Caudate nucleus (tissue), 63 donors: ENCODE measurements at places on chromosomes 3 and 15.

GRCh38 chr15:74311734-74312444 lies 55.6 kb downstream of the CYP11A1 start:
- DNase-seq: no peak

DNA sequence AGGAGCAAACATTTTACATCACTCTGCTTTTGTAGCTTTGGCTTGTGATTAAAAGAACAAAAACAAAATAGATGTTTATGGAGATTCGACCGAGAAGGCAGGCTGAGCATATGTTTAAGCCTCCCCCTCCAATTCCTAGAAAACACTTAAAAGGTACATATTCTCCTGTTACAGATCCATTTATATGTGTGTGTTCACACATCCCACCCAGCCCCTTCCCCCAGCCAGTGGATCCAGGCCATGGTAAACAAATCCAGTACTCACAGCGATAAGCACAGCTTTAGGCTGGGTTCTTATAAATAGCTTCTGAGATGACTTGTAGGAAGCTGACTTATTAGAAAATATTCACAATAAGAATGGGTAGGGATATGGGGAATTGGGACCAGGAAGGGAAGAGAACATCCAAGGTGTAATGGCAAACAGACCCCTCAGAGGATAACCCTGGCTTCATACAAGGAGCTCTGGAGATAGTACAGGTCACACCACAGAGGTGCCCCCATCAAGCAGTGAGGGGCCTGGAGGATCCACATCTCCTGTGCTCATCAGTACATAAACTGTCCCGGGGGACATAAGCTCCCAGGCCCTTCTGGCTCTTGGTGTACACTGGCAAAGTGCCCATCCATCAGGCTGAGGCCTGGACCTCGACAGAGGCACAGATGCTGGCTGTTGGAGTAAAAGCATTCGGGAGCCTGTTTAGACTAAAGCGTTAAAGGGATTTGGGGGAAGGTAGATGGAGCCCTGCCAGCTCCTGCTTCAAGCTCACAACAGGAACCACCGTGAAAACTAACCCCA lies 70.0 kb upstream of the UBE2E1 start:
- DNase-seq: no peak

DNA sequence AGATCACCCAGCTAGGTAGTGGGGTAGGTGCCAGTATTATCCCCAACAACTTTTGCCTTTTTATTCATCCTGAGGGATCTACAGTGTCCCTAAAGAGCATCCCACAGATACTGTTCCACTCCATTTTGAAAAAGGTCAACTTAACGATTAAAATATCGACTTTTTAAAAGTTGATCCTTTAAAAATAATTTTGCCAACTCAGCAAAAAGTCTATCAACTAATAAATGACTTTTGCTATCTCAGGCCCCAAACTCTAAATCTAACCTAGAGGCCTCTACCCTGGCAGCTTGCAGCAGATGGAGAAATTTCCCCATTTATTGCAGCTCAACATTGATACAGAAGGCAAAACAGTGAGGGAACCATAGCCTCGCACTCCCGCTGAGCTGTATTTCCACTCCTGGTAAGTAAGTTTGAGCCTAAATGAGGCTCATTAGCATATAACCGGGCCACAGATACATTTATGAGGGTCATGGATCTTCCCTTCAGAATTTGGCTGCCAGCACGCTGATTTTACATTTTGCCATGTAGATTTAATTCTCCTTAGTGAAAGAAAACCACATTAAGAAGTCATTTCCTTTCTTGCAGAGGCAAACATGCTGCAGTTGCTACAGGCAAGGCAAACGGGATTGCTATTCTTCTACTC lies 704.1 kb upstream of the CFAP20DC start:
- DNase-seq: no peak

DNA sequence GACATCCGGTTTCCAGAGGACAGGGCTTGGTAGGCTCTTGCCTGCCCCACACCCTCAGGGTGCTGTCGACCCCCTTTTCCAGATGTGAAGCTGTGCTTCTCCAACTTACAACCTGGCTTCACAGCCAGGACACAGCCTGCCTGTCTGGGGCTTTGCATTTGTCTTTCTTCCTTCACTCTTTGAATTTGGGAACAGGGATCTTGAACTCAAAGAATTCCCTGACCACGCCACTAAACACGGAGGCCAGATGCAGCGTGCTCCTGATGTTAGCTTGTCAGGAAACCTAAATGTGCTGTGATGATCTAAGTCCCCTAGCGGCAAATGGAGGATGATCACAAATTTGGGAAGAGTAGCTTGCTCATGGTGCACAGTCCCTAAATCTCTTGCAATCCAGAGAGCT lies 244.8 kb upstream of the RGMA start:
- no peak for DNase-seq

DNA sequence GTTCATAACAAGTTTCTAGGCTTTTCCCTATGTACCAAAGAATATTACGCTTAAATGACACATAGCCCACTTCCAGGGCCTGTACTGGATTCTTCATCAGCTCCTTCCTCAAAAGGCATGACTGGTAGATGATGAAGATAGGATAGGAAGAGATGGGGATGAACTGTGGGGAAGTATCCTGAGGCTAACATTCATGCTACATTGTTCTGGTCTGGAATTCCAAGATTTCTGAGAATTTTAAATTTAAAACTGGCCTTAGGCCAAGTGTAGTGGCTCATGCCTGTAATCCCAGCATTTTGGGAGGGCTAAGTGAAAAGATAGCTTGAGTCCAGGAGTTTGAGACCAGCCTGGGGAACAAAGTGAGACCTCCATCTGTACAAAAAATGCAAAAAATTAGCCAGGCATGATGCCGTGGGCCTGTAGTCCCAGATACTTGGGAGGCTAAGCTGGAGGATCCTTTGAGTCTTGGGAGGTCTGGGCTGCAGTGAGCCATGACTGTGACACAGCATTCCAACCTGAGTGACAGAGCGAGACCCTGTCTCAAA lies 160.1 kb upstream of the PLAAT1 start:
- DNase-seq: no peak

- no peak for DNase-seq
These were observed 210.8 kb downstream of the STT3B start for GRCh38 chr3:31743331-31744089.

- peak; percentile 66 for DNase-seq
These were observed at the start of gene NMNAT3 for GRCh38 chr3:139677388-139678155. NMNAT3 (minus strand) TSS chr3:139677972; CDS start chr3:139627724, 50,248 bp downstream.

GRCh38 chr3:140006331-140006730 lies 71.3 kb downstream of the CLSTN2 start:
- no peak for DNase-seq

DNA sequence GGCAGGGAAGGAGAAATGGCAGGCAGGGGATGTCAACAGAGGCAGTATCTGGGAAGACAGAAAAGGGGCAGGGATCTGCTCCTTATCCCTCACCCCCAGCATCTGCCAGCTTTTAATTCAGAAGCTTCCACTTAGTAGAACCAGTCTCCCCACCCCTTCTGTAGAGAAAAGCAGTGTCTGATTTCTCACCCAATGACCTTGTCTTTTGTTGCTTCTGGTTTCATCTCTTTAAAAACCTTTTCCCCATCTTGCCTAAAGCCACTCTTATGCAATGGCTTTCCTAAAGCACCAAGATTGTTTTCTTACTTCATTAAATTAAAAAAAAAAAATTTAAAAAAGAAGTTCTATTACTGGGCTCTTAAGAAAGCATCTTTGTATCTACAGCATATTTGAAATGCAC lies 27.8 kb downstream of the ARHGEF3 start:
- DNase-seq: no peak

DNA sequence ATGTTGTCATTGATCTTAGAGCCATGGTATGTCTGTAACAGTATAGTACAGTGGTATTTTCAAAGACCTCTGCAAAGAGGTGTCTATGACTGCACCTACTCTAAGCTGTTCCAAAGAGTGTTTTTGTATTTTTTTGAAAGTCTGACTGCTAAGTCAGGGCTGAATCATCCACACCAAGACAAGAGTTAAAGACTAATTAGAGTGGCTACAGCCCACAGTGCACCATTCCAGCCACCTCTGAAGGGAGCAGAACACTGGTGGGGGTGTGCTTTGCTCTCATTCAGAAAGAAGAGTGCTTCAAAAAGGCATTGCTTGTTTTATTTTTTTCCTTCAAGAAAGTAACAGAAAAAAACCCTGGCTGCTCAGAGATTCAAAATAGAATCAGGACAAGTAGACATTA lies 301.4 kb downstream of the GABRG3 start:
- DNase-seq: no peak

DNA sequence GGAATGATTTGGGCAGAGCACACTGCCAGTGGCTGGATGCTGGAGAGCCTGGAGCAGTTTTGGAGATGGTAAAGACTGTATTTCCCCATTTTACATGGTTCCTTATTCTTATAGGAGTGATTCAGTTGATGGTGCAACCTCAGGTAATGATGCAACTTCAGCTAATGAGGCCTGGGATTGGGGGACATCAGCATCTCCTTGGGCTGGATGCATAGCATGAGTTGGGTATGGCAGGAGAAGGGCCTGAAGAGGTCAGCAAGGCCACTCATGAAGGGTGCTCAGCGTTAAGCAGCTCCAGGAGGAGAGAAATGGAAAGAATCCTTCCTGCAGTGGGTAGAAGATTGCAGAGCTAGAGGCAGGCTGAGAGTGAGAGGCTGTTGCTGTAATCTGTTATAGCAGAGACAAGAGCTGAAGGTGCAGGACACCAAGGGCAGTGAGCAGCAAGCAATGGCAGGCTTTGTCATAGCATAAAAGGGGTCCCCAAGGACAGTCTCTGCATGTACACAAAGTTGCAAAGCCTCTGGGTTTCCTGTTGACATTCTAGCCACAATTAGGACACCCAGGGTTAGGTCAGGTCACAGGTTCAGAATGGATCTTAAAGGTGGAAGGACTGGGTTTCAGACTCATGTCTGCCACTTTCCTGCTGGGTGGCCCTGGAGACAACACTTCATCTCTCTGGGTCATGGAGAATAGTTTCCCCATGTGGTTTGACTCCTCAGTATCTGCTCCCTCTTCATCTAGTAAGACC lies 29.5 kb upstream of the SNRK start:
- DNase-seq: no peak

DNA sequence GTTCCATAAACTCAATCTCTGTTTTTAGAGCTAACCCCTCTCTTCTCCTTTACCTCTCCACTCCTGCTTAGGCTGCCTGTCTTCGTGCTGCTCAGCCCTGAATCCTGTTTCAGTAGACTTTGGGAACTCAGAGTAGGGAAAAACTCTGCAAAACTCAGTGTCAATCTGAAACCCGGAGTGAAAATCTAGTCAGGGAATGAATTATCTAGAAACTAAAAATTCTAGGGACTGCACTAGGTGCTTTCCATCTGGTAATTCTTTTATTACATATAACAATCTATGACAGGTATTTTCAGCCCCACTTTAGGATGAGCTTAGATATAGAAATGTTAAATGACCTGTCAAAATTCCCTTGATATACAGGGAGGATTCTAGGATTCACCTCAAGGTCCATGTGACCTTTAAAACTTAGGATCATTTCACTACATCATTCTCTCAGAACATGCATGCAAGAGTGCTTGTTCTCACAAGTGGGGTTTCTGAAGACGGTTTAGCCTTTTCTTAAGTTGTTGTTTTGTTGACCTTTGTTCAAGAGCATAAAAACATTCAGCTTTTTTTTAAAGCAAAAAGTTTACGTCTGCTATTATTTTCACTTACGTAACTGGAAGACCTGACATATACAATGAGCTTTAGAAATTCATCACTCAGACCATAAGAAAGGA lies 108.2 kb upstream of the MBNL1 start:
- DNase-seq: no peak

DNA sequence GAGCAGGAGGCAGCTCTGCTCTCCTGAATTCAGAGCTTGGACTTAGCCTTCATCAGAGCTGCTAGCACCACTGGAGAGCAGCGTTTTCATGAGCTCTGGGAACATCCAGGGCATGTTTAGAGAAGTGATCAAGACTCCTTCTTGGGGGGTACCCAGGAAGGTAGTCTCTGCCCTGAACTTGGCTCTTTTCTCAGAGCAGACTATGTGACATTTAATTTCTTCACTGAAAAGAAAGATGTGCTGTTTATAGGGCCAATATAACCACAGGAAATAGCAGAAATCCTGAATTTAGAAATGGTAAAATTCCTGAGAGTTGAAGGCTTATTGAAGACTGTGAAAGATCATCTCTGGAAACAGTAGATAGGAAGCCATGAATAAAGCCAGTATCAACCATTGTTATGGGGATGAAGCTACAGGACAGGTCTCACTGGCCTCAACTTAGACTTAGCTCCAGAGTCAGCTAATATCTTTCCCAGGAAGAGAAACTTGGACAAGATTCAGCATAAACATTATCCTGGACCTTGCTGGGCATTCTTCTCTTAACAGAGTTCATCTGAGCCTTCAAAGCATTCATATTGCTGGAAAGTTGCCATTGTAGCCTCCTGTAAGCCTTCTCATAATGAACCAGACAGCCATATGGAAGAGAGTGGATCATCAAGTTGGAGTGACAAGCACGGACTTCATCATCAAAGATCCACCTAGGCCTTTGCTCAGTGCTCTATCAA lies 386.6 kb upstream of the THBS1 start:
- DNase-seq: no peak

GRCh38 chr3:9151240-9151639 lies 98.2 kb downstream of the SRGAP3 start:
- DNase-seq: no peak

GRCh38 chr3:45187694-45188141 lies 38.4 kb downstream of the TMEM158 start:
- DNase-seq: no peak

DNA sequence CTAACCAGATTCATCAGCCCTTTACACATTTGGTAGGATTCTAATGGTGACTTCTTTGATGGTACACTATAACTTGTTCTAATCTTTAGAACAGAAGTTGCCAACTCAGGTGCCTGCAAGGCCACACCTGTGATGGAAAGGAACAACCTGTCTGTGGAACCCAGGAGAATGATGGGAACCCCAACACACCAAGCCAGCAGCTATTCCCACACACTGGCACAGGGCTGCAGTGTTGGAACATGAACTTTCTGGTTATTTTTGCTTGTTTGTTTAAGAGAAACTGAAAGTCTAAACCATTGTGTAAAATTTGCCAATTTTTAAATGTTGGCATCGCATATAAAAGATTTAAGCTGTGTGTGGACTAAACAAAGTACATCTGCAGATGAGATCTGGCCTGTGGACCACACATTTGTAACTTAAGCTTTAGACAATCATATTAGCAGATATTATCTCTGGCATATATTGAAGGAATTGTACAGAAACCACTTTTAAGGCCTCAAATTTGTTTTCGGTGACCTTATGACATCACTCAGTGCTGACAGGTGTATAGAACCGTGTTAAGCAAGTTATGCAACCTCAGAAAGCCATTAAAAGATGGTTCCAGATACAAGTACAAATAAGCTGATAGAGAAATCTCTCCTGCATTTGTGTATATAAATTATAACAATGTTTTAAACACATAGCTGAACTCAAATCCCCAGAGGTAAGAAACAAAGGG lies 242.9 kb downstream of the SLC9A9 start:
- DNase-seq: no peak

GRCh38 chr3:111712294-111713167 lies 117.4 kb upstream of the ZBED2 start:
- no peak for DNase-seq

- DNase-seq: no peak
These were observed 21.5 kb downstream of the NR2F2 start for GRCh38 chr15:96351761-96352603.
